ENCODE measurements at places on chromosomes 4 and X.

DNA sequence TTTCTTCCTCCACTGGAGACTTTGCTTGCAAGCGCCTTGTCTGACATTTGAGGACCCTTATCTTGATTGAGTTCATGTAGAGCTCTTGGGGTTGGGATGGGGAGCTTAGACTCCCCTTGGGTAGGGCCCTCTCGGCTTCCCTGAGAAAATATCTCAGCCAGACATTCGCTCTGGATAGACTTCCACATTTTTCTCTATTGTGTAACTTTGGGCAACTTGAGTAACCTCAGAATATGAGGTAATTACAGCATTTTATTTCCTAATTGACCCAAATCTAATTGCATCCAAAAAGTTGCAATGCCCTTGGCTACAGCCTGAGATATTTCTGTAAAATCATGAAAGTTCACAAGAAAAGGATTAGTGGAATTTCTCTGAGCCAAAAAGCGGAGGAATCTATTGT lies 102.8 kb upstream of the MXRA5 start:
- no peak for DNase-seq

DNA sequence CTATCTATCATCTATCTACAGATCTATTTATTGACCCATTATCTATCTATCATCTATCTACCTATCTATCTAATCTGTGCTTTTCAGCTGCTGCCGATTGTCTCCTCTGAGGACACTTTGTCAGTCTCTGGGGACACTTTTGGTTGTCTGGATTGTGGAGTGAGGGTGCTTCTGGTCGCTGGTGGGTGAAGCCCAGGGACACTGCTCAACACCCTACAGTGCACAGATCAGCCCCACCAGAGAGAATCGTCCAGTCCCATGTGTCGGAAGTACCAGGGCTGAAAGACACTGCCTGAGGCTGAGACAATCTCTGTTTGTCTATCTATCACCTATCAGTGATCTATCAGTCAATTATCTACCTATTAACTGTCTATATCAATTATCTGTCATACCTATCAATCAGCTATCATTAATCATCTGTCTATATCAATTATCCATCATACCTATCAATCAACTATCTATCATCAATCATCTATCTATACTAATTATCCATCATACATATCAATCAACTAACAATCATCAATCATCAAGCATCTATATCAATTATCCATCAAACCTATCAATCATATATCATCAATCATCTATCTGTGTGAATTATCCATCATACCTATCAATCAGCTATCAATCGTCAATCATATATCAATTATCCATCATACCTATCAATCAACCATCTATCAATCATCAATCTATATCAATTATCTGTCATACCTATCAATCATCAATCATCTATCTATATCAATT lies 70.0 kb upstream of the PPP2R3B start:
- no peak for DNase-seq

DNA sequence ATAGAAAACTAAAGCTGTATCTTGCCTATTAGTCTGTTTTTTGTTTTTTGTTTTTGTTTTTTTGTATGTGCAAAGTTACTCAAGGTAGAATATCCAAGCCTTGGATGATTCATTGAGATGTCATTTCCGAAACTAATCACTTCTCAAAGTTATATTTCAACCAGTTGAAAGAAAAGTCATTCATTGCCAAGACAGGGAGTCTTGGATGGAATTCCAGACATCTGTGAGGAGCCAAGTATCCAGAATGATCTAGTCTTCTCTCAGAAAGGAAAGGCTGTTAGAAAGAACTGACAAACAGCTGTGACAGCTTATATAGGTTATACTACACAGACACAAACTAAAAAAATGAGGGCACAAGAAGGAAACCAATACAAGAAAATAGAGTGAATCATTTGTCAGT lies 141.1 kb upstream of the NDST3 start:
- no peak for DNase-seq

DNA sequence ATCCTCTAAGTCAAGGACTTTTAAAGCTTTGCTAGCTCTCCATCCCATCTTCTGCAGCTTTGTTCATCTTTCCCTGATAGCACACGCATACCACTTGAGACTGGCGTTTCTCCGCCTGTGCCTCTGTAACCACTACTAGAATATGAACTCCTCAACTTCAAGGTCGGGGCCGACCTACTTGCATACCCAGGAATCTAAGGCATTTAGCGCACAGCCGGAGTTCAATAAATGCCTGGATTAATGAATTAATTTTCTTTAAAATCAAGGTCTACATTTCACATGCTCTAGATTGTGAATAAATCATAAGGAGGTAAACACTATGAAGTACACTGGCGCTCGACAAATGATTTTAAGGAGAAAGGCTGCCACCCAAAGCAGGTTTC lies 89.3 kb downstream of the HNRNPD start:
- DNase-seq = no peak

GRCh38 chr4:15526924-15527592 lies 57.4 kb downstream of the CC2D2A start:
- DNase-seq = no peak

DNA sequence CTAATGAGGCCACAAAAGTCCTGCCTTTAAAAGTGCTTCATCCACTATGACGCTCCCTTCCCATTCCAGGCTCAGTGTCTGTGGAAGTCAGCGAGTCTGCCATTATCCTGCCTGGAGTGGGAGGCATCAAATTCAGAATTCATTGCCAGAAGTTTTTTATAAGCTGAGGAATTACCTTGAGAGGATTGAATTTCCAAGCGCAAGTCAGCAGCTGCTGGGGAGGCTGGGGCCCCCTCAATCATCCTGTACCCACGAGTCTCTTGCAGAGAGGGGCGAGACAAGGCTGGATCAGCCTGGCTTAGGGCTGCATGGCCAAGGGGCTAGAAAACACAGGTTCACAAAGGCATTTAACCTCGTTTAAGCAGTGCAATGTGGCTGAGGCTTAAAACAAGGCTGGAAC lies 170.5 kb upstream of the NOCT start:
- no peak for DNase-seq

DNA sequence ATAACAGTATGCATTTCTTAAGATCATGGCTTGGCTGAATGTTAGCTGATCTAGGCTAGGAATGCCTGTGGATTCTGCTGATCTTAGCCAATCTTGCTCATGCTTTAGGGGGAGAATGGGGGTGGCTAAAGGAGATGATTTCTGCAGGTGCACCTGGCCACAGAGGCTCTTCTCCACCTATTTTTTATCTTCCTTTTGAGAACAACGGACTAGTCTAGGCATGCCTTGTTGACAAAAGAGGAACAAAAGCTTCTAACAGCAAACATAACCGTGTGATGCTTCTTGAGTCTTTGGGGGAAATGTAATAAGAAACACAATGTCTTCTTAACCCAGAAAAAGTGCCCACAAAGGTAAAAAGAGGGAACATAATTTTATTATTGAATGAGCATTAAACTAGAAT lies 743.5 kb downstream of the ARAP2 start:
- DNase-seq = no peak

DNA sequence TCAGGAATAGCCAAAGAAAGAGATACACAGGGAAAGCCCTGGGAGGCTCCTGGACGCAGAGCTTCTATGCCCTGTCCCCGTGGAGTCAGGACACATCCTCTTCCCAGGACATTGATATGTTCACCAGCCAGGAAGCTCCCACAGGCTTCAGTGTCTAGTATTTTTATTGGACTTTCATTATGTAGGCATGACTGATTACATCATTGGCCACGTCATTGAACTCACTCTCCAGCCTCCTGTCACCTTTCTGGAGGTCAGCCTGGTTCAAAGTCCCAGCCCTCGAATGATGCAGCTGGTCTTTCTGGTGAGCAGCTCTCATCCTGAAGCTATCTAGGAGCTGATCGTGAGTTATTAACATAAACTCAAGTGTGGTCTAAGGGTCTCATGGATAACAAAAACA lies 104.1 kb downstream of the CPEB2 start:
- no peak for DNase-seq

DNA sequence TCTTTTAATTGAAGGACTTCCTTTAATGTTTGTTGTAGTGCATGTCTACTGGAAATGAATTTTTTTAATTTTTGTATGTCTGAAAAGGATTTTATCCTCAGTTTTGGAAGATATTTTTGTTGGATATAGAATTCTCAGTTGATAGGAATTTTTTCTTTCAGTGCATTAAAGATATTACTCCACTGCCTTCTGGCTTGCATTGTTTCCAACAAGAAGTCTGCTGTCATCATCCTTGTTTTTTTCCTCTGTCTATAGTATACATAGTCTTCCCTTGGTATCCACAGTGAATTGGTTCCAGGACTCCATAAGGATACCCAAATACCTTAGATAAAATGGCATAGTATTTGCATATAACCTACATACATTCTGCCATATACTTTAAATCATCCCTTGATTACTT lies 33.5 kb downstream of the SCD5 start:
- no peak for DNase-seq

DNA sequence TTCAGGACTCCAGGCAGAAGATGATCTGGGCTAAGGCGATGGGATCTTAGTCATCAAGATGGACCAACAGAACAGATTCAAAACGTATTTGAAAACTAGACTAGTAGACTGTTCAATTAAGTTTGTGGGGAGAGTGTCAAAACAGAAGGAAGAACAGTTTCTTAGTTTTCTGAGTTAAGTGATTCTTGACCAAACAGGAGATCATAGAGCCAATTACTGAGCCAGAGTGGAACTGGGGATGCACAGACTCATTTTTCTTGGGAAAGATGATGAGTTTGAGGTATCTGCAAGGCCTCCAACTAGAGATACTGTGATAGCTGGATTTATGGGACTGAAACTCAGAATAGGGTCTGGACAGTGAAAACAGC lies 119.5 kb downstream of the REELD1 start:
- DNase-seq = no peak

GRCh38 chr4:102352781-102353180 lies 7.5 kb upstream of the SLC39A8 start:
- no peak for DNase-seq

- DNase-seq = peak; percentile 30
These were observed 58.0 kb upstream of the DDX3X start for GRCh38 chrX:41275661-41276609.

GRCh38 chr4:813900-814299 lies 12.0 kb downstream of the CPLX1 start:
- no peak for DNase-seq

- DNase-seq = no peak
These were observed 464.1 kb upstream of the TRAM1L1 start for GRCh38 chr4:117549524-117549923.

DNA sequence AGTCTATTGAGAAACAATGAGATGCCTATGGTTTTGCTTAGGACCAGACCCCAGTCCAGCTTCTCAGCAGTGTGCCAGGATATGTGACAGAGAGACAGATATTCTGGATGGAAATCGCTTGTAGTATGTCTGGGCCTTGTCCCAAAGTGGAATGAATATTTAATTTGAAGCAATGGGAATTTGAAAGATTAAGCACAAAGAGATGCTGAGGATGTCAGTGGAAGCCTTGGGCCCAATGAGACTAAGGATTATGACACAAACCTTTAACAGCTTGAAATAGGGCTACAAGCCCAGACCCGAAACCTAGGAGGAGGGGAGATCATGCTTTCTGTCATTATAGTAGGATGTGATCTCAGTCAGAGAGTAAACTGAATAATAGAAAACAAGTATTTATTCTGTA lies 459.2 kb downstream of the FAT4 start:
- no peak for DNase-seq

- DNase-seq = no peak
These were observed 55.0 kb upstream of the TMEM33 start for GRCh38 chr4:41880022-41880837.

GRCh38 chr4:127006446-127006877 lies 626.3 kb upstream of the INTU start:
- no peak for DNase-seq

- DNase-seq = no peak
These were observed 1197.3 kb downstream of the TECRL start for GRCh38 chr4:63211776-63212479.

- no peak for DNase-seq
These were observed 2.5 kb upstream of the PPM1K start for GRCh38 chr4:88286897-88287296.

- DNase-seq = no peak
These were observed 18.0 kb downstream of the ADH7 start for GRCh38 chr4:99417125-99417524.

- DNase-seq = peak; percentile 51
These were observed 325.5 kb downstream of the BCOR start for GRCh38 chrX:39772057-39772832.

DNA sequence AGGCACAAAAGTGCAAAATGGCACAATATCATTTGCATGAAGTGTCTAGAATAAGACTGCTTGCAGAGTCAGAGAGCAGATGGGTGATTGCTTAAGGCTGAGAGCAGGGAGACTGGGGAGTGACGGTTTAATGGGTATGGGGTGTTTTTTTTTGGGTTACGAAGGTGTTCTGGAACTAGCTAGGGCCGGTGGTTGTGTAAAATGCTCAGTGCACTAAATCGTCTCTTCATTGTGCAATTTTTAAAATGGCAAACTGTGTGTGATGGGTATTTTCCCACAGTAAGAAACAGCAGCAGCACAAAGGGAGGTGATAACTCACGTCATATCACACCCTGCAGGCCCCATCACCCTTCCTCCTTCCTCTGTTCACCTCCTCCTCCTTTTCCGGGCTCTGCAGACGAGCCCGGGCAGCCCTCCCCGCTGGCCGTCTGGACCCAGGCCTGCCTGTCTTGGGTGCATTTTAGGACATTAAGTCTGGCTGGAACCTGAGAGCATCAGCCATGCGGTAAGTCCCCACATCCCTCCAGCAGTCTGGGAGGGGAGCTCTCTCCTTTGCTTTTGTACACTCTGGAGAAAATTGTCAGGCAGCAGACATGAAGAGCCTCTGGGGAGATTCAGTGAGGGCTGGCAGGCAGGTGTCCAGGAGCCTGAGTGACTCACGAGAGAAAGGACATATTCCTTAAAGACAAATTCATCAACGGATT lies 42.7 kb downstream of the ASMT start:
- peak; percentile 13 for DNase-seq

DNA sequence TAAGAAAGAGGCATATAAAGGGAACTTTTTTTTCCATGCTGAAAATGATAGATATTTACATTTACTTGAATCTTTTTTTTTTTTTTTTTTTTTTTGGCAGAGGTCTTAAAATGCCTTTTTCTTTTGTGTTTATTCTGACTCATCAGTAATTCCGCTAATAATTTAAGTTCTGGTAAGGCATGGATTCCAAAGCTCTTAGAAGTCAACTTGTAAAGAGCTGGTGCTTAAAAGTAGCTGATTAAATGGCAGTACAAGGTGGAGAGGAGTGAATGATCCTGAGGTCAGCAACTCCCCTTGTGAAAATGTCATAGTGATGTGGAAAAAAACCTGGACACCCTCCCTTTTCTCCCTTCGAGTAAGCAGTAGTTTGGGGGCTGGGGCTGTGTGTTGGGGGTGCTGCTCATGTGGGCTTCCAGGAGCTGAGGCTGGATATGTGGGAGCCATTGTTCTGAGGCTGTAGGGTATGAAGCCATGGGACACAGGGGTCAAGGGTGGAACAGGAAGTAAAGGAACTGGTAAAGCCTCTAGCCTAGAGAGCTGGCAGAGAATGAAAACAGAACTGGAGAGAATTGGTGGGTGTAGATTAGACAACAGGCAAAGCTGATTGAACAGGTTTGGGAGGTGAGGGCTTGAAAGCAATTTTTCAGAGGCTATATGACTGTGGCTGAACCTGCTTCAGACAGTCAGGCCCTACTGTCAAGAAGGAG lies 41.0 kb upstream of the PITX2 start:
- DNase-seq = no peak

- no peak for DNase-seq
These were observed 190.3 kb upstream of the NR3C2 start for GRCh38 chr4:148632476-148632875.

Measured in stimulated activated CD4-positive, alpha-beta T cell treated with anti-CD3 and anti-CD28 coated beads, Interleukin-2, amount 100 ng/mL, for 48 hours (primary cell).